Sigmoid colon (tissue), 7 donors: ENCODE measurements at places on chromosomes 3 and 15. TPM values are rescaled to one million over a fixed set of nuclear protein-coding genes. Genes with fewer than 3 reads are reported as not detected.

CIDEC gene
- 5.3 TPM for total RNA-seq

DNA sequence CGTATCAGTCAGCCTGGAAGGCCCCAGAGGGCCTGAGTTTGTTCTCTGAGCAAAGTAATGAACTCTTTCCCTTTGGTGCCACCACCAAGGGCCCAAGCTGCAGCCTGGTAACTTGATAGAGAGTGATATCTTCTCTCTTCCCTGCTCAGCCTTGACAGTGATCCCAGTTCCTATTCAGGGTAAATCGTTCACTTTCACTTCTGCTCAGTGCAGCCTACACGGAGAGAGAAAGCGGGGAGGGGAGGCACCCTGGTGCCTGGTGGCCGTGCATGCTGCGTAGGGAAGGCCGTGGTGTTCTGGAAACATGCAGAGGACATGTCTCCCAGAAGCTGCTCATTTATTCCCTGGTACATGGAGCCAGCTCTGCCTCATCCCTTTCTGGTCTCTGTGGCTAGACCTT is 54.9 kb downstream of the KIF9 start:
- H3K27ac ChIP-seq, result no peak overlapping the region
- H3K36me3 ChIP-seq, result no peaks in the 10 kb centered on the region
- DNase-seq, result peak; percentile 40
- no peaks in the 10 kb centered on the region for H3K4me1 ChIP-seq

DNA sequence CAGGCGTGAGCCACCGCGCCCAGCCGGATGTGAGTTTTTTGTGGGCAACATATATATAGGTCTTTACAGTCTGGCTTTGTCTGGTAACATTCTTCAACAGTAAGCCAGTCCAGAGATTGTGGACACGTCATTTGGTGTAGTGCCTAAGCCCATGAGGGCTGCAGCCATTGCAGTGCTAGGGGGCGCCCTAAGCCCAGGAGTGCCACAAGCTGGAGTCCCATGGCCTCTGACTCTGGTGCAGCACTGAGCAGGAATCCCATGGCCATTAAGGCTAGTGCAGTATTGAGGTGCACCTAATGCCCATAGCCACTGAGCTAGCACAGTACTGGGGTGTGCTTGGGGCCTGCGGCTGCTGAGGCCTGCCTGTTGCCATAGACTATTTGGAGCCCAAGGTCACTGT is 136.4 kb upstream of the NDN start:
- H3K27ac ChIP-seq, result no peak overlapping the region
- H3K27me3 ChIP-seq, result no peaks in the 10 kb centered on the region
- H3K4me3 ChIP-seq, result no peak overlapping the region
- DNase-seq, result no peak

CORO2B gene
- 3.9 TPM for total RNA-seq

DNA sequence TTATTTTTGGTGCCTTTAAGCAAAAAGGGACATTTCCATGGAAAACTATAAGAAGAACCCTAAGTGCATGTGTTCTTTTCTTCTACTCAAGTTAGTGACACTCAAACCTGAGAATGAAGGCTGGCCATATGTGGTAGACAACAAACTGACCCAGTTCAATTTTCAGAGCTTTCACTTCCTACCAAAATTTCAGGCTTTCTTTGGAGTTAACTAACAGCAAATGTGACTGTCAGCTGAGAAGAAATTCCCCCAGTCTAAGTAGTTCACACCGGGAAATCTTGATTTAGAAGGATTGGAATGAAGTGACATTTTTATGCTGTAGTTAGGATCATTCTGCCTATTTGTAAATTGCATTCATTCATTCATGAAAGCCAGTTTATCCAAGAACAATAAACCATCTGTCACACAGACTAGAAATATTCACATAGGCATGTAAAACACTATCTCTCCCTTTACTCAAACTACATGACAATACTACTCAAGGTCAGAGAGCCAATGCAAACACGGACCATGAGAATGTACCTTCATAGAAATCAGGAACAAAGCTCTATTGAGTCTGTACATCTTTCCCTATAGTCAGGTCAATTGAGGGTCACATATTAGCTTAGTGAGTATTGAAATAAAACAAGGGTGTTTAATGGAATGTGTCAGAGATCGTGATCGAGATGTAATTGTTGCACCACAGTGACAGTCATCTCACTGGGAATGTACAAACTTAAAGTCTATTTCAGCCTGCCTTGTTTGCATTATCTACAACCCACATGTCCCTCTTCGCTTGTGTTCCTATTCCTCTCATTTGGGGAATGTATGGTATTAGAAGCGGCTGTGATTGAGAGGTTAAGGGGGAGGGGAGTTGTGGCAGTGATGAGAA is 113.8 kb upstream of the TGFBR2 start:
- no peaks in the 10 kb centered on the region for H3K27me3 ChIP-seq
- no peaks in the 10 kb centered on the region for H3K36me3 ChIP-seq
- no peak for DNase-seq
- peak overlapping the region; percentile 86 for H3K27ac ChIP-seq
- no peak overlapping the region for H3K4me3 ChIP-seq

- no peak overlapping the region for H3K4me3 ChIP-seq
- H3K27ac ChIP-seq, result no peak overlapping the region
- H3K27me3 ChIP-seq, result no peaks in the 10 kb centered on the region
- H3K36me3 ChIP-seq, result no peaks in the 10 kb centered on the region
These were observed 153.4 kb downstream of the GABRG3 start for GRCh38 chr15:27124287-27124871.

GRCh38 chr15:76340803-76341365 is 4.3 kb downstream of the ISL2 start:
- no peaks in the 10 kb centered on the region for H3K36me3 ChIP-seq
- no peak for DNase-seq
- peaks cover 65% of the 10 kb centered on the region for H3K27me3 ChIP-seq
- no peak overlapping the region for H3K4me3 ChIP-seq

- no peaks in the 10 kb centered on the region for H3K27me3 ChIP-seq
- DNase-seq, result no peak
- H3K36me3 ChIP-seq, result no peaks in the 10 kb centered on the region
- H3K4me3 ChIP-seq, result no peak overlapping the region
- no peak overlapping the region for H3K27ac ChIP-seq
- H3K4me1 ChIP-seq, result no peaks in the 10 kb centered on the region
These were observed 91.6 kb downstream of the SCN11A start for GRCh38 chr3:38960042-38960622.

HES1 gene
- total RNA-seq, result 17.4 TPM

DNA sequence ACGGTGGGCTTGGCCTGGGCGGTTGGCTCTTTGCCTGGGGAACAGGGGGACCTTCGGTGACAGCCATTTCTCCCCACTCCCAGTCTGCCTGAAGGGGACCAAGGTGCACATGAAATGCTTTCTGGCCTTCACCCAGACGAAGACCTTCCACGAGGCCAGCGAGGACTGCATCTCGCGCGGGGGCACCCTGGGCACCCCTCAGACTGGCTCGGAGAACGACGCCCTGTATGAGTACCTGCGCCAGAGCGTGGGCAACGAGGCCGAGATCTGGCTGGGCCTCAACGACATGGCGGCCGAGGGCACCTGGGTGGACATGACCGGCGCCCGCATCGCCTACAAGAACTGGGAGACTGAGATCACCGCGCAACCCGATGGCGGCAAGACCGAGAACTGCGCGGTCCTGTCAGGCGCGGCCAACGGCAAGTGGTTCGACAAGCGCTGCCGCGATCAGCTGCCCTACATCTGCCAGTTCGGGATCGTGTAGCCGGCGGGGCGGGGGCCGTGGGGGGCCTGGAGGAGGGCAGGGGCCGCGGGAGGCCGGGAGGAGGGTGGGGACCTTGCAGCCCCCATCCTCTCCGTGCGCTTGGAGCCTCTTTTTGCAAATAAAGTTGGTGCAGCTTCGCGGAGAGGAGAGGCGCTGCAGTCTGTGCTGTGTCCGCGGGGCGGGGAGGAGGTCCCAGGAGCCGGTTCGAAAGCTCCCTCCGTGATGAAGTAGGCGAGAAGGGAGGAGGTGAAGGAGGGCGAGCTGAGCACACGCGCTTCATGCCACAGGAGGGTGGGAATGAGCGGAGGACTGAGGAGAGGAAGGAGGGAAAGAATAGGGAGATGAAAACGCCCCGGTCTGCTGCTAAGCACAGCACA is 9.6 kb downstream of the CLEC3B start:
- no peaks in the 10 kb centered on the region for H3K27me3 ChIP-seq
- peak overlapping the region; percentile 48 for H3K4me3 ChIP-seq
- no peaks in the 10 kb centered on the region for H3K36me3 ChIP-seq
- DNase-seq, result peak; percentile 79
- H3K27ac ChIP-seq, result peak overlapping the region; percentile 75

DNA sequence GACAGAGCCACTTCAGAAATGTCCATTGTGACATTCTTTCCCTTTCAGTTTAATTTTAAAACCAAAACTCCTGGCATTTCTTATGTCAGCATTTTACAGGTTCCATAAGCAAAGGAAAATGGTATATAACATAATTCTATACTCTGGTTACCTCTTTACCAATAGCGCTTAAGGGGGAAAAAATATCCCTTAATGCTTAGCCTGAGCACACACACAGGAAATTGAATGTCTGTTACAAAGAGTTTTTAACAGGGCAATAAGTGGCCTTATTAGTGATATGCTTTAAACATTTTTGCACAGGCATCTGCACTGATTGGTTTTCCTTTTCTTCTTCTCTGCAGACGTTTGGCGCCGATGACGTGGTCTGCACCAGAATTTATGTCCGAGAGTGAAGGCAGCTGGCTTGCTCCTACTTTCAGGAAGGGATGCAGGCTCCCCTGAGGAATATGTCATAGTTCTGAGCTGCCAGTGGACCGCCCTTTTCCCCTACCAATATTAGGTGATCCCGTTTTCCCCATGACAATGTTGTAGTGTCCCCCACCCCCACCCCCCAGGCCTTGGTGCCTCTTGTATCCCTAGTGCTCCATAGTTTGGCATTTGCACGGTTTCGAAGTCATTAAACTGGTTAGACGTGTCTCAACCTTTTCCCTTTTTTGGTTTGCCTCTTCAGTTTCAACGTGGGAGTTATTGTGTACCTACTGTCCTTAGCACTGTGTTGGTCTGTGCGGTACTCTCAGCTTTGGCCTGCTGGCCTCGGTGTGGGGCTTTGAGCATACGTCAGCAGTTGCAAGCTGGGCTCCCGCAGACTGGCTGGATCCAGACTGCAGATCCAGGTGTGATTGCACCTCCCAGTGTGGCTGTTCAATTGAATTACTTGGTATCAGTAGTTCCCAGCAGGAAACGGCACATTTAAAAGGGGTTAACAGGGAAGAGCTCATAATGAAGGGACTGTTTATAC is 7.7 kb downstream of the CRABP1 start:
- no peak for DNase-seq
- no peaks in the 10 kb centered on the region for H3K27me3 ChIP-seq
- no peak overlapping the region for H3K4me3 ChIP-seq

DNA sequence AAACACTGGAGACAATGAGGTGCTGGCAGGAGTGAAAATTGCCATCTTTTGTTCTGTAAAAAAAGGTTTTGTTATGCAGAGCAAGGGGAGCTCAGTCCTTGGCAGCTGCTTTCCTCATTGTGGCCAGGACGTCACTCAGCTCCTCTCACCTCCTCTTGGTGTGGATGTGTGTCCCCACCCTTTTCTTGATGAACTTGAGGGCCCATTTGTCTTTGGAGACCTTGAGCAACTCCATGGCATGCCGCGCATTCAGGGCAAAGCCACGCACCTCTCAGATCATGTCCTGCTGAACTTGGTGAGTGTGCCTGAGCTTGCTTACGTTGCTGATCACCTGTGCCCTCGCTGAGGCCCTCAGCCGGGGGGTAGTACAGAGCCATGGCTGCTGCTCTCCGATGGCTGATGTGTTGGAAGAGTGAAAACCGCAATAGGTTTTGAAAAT is 24.5 kb upstream of the BDH1 start:
- no peaks in the 10 kb centered on the region for H3K27me3 ChIP-seq
- no peak for DNase-seq
- no peaks in the 10 kb centered on the region for H3K4me1 ChIP-seq
- peaks cover 7% of the 10 kb centered on the region for H3K36me3 ChIP-seq
- no peak overlapping the region for H3K27ac ChIP-seq
- H3K4me3 ChIP-seq, result no peak overlapping the region

DNA sequence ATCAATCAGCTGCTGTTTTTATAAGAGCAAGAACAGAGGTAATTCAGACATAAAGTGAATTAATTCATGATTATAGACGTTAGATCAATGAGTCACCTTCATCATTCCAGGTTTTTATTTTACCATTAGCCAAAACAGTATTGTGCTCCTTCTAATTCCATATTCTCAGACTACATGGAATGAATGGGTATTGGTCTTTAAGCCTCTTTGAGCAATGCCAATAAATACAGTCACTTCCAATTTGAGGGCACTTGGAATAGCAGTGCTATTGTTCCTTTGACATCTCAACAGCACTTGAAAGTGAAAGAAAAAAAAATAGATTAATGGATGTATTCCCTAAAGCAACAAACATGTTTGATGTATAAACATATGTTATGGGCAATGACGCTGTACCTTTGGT is 830.9 kb upstream of the CFAP20DC start:
- no peak overlapping the region for H3K27ac ChIP-seq
- no peaks in the 10 kb centered on the region for H3K27me3 ChIP-seq
- no peak for DNase-seq
- no peaks in the 10 kb centered on the region for H3K4me1 ChIP-seq
- H3K36me3 ChIP-seq, result no peaks in the 10 kb centered on the region
- H3K4me3 ChIP-seq, result no peak overlapping the region

DNA sequence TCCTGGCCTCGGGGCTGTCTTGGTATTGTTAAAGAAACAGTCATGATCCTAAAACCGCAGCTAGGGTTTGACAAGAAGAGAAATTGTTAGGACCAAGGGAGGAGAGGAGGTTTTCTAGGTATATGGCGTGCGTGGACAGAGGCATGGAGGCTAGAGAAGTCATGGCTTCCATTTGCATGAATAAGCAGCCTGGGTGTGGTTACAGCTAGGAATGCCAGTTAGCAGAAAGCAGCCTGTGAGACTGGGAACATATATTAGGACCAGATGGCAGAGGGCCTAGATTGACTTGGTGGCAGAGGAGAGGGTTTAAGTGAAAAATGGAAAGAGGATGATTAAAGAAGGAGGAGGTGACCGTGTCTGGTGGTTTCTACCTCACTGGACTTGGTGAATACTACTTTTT is 573.6 kb upstream of the ARRDC4 start:
- H3K36me3 ChIP-seq, result no peaks in the 10 kb centered on the region
- DNase-seq, result no peak
- no peaks in the 10 kb centered on the region for H3K4me1 ChIP-seq
- H3K4me3 ChIP-seq, result no peak overlapping the region
- no peaks in the 10 kb centered on the region for H3K27me3 ChIP-seq

- H3K4me3 ChIP-seq, result no peak overlapping the region
- no peak for DNase-seq
- H3K4me1 ChIP-seq, result peaks cover 12% of the 10 kb centered on the region
- no peaks in the 10 kb centered on the region for H3K36me3 ChIP-seq
These were observed 12.0 kb downstream of the CMTM7 start for GRCh38 chr3:32403663-32404062.

DNA sequence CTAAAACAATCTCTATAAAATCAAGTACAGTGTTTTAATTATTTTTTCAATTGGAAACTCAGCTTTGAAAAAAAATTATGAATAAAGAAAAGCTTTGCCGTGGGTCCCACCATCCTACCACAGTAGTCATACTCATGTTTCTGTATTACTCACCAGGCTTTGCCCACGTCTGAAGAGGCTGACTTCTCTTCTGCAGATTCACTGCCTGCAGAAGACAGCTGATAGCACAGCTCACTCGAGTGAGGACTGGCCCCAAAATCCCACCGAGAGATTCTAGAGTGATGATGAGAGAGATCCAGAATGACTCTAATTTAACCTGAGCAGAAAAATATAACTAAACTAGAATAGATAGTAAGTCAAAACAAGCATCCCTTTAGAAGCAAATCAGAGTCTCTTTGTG is 11.9 kb downstream of the C2CD4B start:
- H3K4me3 ChIP-seq, result no peak overlapping the region
- no peaks in the 10 kb centered on the region for H3K36me3 ChIP-seq
- H3K27me3 ChIP-seq, result no peaks in the 10 kb centered on the region
- DNase-seq, result no peak
- H3K27ac ChIP-seq, result no peak overlapping the region
